GM12878 (cell line): ENCODE measurements at places on chromosomes 13 and 19. TPM values are rescaled to one million over a fixed set of nuclear protein-coding genes. Genes with fewer than 3 reads are reported as not detected.

Gene LGI4
- total RNA-seq, result 0.29 TPM in 1 of 2 replicates, not detected in the other

Gene PSG6
- not detected in 2 replicates for total RNA-seq

Gene NXNL1
- not detected in 2 replicates for total RNA-seq

Gene NTF4
- total RNA-seq, result not detected in 2 replicates

Gene GPR12
- total RNA-seq, result not detected in 2 replicates

Gene ZNF780A
- total RNA-seq, result 17.0 and 19.0 TPM in 2 replicates

Gene ZNF582
- total RNA-seq, result 0.44 and 0.90 TPM in 2 replicates

Gene ZNF568
- 0.48 and 0.77 TPM in 2 replicates for total RNA-seq

Gene DNAJC15
- 29.5 and 30.2 TPM in 2 replicates for total RNA-seq

DNA sequence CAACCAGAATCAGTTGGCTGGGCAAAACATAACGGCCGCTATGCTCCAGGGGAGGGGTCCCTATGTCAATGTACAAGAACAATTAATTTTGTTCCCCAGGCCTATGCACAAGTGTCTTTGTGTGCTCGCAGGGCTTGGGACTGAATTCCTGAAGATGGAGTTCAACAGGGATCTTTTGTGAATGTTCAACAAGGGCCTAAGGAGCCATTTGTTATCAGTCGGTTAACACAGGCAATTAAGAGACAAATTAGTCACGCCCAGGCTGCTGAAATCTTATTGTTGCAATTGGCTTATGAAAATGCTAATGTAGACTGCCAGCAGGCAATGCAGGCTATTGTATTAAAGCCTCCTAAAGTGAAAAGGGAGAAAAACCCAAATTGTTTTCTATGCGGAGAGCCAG is 117.5 kb downstream of the ZNF429 start:
- no peak for DNase-seq
- no peak overlapping the region for H3K27ac ChIP-seq
- no peaks in the 10 kb centered on the region for H3K36me3 ChIP-seq
- H3K4me1 ChIP-seq, result no peaks in the 10 kb centered on the region
- no peaks in the 10 kb centered on the region for H3K27me3 ChIP-seq

DNA sequence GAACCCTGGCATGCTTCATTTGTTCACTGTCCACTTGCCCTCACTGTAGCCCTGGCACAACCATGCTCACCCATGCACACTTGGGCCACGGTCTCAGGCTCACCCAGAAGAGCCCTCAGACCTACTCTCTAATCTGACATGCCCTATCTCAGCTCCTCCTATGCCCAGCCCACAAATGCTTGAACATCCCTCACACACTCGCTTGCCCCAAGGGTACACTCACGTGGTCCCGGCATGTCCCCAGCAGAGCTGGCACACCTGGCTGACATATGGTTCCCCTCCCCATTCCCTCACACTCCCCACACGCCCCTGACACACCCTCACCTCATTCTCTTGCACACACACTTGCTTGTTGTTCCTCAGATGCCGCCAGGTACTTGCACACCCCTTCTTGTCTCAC is 55.7 kb downstream of the MAP4K1 start:
- no peak overlapping the region for H3K4me3 ChIP-seq
- no peaks in the 10 kb centered on the region for H3K27me3 ChIP-seq
- no peaks in the 10 kb centered on the region for H3K36me3 ChIP-seq
- no peak overlapping the region for H3K27ac ChIP-seq
- H3K4me1 ChIP-seq, result peaks cover 34% of the 10 kb centered on the region
- no peak for DNase-seq

DNA sequence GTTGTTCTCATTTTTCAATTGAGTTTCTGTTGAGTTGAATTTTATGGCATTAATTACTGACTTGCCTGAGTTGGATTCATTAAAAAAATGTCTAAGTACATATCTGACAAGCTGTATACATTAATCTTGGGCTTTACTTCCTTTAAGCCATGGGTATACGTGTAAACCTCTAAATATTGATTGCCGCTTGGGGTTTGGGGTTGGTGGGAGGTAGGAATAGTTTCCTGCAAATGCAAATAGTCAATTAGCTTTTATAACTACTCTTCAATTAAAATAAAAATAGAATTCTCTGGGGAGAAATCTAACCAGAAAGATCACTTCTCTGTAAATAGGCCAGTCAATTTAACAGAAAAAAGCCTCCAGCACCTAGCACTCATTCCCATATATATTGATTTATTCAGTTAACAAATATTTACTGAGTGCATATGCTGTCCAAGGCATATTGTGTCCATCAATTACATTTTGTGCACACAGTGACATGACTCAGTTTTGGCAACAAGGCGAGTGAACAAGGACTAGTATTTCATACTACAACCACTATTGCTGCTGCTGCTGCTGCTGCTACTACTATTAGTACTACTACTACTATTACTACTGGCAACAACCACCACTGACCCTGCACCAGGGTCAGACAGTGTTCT is 306.8 kb downstream of the RFC3 start:
- no peaks in the 10 kb centered on the region for H3K36me3 ChIP-seq
- no peak for DNase-seq
- no peaks in the 10 kb centered on the region for H3K4me1 ChIP-seq
- no peak overlapping the region for H3K4me3 ChIP-seq
- no peaks in the 10 kb centered on the region for H3K27me3 ChIP-seq

GRCh38 chr13:112850273-112850672 is 118.7 kb upstream of the MCF2L start:
- DNase-seq, result no peak
- H3K27ac ChIP-seq, result no peak overlapping the region
- peaks cover 4% of the 10 kb centered on the region; the same call in 1 of the 2 replicates for H3K4me1 ChIP-seq
- H3K36me3 ChIP-seq, result peaks cover 8% of the 10 kb centered on the region

DNA sequence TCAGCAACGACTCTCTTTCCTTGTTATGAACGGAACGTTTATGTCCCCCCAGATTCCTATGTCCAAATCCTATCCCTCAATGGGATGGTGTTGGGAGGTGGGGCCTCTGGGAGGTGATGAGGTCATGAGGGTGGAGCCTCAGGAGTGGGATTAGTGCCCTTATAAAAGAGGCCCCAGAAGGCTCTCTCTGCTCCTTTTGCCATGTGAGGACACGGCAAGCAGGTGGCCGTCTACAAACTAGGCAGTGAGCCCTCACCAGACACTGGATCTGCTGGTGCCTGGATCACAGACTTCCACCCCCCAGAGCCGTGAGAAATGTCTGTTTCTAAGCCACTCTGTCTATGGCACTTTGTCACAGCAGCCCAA is 53.2 kb downstream of the EPS15L1 start:
- H3K4me1 ChIP-seq, result no peaks in the 10 kb centered on the region
- no peak for DNase-seq
- no peak overlapping the region for H3K27ac ChIP-seq

DNA sequence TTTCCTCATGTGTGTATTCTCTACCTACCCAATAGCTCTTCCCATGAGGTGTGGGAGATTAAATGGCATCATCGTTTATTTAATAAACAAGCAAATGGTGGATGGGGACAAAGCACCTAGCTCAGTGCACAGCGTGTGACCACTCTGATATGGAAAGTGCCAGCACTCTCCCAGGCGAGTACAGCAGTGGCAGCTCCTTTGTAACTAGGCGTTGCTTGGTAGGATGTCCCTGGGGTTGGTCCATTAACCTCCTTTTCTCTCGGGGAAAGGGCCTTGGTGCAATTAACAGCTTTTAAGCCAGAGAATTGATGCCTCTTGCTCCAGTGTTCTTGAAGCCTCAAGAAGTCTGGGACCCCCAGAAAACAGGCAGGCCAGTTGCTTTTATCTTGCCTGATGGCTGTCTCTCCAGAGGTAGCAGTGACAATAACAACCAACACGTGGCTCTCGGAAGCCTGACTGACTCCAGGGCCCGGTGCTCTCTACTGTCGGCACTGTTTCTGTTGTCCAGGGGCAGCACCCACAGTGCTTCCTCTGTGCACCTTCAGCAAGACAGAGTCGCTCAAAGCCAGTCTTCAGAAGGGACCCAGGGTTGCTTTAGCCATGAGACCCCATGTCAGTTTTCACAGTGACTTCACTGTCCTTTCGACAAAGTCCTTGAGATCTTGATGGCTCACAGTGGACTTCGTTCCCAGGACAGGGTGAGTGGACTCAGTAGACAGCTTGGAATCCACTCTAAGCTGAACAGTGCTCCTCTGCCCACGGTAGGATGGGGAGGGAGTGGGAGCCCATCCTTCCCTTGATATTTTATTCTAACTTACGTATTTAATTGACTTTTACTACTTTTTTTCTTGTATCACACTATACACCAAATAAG is 33.9 kb upstream of the NPAS1 start:
- DNase-seq, result no peak
- peaks cover 4% of the 10 kb centered on the region; the same call in 1 of the 2 replicates for H3K4me1 ChIP-seq
- H3K4me3 ChIP-seq, result no peak overlapping the region
- H3K27me3 ChIP-seq, result no peaks in the 10 kb centered on the region
- H3K27ac ChIP-seq, result no peak overlapping the region

GRCh38 chr19:10061717-10062310 is 24.3 kb upstream of the SHFL start:
- H3K36me3 ChIP-seq, result no peaks in the 10 kb centered on the region
- H3K4me1 ChIP-seq, result no peaks in the 10 kb centered on the region
- no peak for DNase-seq
- H3K27me3 ChIP-seq, result no peaks in the 10 kb centered on the region
